Amygdala (tissue), 56 donors: ENCODE measurements at places on chromosomes 3 and 15.

DNA sequence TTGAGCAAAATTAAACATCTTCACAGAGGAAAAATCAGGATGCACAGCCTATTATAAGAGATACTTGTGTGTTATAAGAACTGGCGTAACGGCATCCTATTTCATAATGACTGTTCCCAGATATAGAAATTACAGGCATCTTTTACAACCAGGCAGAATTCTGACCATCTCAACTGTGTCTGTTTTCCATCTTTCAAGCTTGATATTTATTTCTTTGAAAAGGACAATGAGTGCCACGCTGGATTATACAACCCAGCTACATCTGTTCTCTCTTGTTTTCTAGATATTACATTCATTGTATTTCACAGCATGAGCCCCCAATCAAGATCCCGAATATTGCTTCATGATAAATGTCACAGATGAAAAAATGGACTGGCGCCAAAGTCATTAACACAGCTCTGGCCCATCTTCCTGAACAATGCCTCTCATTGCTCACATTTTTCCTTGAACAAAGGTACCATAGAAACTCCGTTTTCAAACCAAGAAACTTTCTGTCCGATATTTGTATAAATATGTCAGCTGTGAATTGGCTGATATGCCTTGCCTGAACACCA is 420.6 kb downstream of the TBL1XR1 start:
- no peak for DNase-seq

- no peak for DNase-seq
Observed at GRCh38 chr15:91897585-91898372, 44.3 kb downstream of the SLCO3A1 start.

DNA sequence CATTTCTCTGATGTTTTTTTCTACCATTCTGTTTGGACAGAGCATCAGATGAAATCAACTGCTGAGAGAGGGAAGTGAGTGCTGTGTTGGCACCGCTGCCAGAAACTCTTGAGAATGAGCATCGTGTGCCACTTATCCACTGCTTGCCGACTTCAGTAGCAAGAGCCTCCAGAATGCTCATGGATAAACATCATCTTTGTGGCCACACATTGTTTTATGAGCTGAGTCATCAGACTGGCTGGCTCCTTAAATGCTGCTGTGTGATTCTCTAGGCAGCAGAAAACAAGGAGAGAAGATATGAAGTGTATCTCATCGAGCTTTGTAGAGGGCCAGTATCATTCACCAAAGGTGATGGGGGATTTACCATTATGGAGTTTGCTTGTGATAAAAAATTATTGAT is 3.4 kb upstream of the DOCK3 start:
- DNase-seq: no peak

GRCh38 chr3:69535613-69536012 is 149.7 kb upstream of the FRMD4B start:
- DNase-seq: no peak

GRCh38 chr3:49020330-49021212 is 1.4 kb upstream of the NDUFAF3 start:
- no peak for DNase-seq
